ENCODE measurements at places on chromosomes 16 and 17.

DNA sequence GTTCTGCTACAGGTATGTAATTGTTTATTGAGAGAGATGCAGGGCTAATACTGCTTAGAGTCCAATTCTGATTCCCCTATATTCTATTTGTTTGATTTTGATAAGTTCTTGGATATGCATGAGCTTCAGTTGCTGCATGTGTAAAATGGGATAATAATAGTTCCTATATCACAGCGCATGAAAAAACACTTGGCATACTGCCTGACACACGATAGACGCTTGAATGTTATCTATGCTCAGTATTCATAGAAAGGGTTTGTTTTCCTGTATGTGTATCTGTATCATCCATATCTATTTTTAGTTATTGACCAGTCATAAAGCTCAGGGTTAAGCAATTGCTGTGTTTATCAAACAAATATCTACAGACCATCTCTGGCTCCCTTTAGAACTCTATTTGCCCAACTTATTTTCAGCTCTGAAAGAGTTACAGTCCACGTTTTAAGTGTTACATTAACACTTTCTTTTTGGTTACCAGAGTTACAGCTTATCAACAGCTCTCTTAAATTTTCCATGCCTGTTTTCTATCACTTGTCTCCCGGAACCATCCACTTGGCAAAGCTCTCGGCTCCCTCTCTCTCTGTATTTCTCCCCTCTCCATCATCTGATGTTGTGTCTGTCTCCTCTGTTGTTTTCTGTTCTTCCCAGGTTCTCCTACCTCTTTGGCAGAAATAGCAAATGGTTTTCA is 334.8 kb downstream of the CBLN1 start:
- no peak for DNase-seq

GRCh38 chr16:13909872-13910303 is 10.1 kb upstream of the ERCC4 start:
- DNase-seq: no peak

- DNase-seq: no peak
Observed at GRCh38 chr17:69818467-69818866, 256.6 kb upstream of the KCNJ16 start.

DNA sequence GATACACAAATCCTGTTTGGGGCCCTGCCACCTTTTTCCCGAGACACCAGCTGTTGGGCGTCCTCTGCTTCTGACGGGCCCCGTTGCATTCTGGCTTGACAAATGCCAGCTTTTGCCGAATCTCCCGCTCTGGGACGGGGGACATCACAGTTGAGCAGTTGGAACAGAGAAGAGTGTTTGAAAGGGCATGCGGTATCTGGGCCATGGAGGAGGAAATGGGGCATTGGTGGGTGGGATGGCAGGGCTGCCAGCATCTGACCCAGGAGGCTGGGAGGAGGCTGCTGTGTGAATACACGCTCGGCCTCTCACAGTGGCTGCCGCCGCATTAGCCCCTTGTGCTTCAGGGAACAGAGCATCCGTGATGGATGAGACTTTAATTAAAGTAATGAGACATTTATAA is 184.3 kb upstream of the TNRC6C start:
- DNase-seq: no peak

- DNase-seq: no peak
Observed at GRCh38 chr16:5065326-5065725, 430 bp downstream of the C16orf89 start.

DNA sequence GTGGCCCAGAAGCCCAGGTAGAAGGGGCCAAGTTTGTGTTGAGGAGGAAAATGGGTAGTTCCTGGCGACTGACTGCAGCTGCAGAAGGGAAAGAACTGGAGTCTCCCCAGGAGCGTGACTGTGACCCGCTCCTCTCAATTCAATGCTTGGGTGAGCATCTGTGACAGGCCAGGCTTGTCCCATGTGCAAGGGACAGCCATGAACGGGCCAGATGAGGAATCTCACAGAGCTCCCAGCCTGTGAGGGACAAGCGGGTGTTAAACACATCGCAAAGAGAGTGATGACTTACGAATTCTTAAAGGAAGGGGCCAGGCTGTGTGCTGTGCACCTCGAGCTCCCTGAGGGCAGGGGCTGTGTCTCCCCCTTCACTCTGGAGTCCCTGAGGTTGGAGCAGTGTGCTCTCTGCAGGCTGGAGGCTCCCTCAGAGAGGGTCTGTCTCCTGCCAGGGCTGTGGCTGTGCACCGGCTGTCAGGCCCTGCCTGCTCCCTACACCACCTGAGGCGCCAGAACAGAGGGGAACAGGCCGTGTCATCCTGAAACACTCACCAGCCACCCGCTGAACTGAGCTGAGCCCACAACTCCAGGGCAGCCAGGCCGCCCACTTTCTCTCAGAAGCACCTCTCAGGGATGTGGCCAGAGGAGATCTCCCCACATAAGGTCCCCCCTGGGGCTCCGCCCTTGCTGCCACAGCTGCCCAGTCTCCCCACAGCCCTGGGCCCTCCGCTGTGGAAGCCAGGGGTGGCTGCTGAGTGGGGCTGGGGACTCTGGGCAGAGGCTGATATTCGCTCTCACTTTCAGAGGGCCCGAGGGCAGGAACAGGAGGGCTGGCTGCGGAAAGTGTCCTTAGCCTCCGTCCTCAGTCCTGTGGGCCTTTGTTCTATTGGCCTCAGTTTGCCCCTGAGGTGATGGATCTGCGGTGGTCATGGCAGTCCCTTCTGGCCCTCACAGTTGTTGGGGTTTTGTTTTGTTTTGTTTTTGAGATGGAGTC is 25.7 kb upstream of the NXPH3 start:
- no peak for DNase-seq

DNA sequence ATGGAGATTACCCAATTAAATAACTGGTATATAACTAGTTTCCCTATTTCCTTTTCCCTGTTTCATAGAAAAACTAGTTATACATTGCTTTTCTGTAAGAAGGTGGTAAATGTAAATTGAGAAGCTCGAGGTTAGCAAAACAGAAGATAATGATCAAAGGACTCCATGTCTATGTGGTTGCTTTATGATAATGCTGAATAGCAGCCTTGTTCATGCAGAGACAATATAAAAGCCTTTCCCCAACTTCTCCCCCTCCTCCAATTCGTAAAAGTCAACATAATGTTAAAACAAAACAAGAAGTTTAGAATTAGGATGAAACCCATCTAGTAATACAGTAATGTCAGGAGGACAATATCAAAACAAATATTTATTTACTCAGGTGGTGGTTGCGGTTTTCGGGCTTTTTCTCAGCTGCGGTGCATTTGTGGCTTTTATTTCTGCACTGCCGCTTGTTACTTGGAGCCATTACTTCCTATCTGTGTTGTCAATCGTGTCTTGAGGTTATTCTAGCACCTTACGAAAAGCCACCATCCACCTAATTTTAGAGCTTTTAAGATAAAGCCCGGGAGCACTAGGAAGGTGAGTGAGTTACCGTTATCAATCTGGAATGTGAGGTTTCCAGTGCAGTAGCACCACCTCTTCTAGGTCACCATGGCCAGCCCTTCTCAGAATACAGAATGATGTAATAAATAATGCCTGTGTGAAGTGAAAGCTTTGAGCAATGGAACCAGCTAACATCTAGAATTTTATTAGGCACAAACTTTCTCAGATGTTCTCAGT is 297.5 kb downstream of the CDH13 start:
- DNase-seq: no peak

- DNase-seq: no peak
Observed at GRCh38 chr17:80984749-80985148, 6.9 kb upstream of the CHMP6 start.

GRCh38 chr17:81251094-81251708 is 12.1 kb downstream of the NDUFAF8 start:
- no peak for DNase-seq

DNA sequence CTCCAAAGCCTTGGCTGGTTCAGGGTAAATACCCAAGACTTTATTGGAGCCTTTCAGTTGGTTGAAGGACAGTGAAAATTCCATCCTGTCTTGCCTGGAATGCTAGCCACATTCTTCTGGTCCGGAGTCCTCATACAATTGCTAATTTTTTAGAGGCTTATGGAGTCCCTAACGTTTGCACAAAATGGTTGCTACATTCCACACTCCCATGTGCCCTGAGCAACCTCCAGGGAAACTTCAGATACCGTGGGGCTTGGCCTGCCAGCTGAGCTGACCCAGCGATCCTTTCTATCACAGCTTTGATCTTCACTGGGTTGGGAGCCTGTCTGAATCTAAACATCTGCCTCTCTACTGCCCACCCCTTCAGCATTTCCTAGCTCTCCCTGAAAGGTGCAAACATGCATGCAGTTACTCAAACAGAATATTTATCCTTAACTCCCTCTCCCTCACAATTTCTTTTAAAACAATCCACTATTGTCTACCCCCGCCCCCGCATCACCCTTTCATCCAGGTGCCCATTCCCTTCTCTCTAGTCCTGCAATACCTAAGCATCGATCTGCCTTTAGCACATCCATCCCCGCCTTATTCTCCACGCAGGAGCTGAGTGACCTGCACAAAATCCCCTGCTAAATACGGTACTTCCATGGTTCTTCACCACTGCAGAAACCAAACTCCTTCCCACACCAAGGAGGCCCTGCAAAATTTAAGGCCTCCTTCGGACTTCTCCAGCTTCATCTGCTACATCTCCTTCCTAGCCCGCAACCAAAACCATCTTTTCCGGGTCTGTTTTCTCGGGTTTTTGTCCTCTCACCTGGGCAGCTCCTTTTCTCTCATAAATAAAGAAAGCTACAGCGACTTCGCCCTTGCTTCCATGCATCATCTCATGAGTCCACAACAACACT is 810 bp upstream of the GAN start:
- no peak for DNase-seq

GRCh38 chr17:34366529-34367107 is 3.6 kb upstream of the CCL1 start:
- no peak for DNase-seq

All from stimulated activated CD4-positive, alpha-beta T cell treated with anti-CD3 and anti-CD28 coated beads, Interleukin-1b, Interleukin-23, amount 100 ng/mL, for 24 hours (primary cell).